ENCODE measurements at places on chromosomes 1 and 21.
A peak's percentile ranks its signal among the peaks of the same experiment; 100 is the strongest.

GRCh38 chr1:27045973-27046558 is 33.4 kb upstream of the TENT5B start:
- peak; percentile 65 for DNase-seq

GRCh38 chr1:227317523-227318015 is 723 bp downstream of the CDC42BPA start:
- peak; percentile 67 for DNase-seq

DNA sequence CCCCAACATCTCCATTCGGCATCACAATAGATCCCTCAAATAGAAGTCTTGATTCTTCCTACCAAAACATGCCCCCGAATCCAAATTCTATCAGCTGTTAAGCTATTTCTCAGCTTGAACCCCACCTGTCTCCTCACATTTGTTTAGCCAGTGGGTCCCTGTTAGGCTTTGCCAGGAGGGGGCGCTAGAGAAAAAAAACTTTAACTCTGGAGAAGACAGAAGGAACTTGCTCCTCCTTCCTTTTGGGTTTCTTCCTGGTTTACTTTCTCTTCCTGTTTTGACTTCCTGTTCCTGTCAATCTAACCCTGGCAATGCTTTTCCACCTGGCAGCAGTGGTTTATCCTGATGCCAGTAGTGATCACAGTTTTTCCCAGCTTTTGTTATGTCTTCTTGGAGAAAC is 95.6 kb upstream of the KCNK1 start:
- no peak for DNase-seq

GRCh38 chr1:43358121-43358745 is 548 bp upstream of the CDC20 start:
- no peak for DNase-seq

GRCh38 chr1:230332061-230332460 is 94.1 kb downstream of the PGBD5 start:
- no peak for DNase-seq

- no peak for DNase-seq
These were observed 2.9 kb upstream of the CD46 start for GRCh38 chr1:207748737-207749528.

- no peak for DNase-seq
These were observed 16.9 kb downstream of the SLC2A1 start for GRCh38 chr1:42941640-42942330.

DNA sequence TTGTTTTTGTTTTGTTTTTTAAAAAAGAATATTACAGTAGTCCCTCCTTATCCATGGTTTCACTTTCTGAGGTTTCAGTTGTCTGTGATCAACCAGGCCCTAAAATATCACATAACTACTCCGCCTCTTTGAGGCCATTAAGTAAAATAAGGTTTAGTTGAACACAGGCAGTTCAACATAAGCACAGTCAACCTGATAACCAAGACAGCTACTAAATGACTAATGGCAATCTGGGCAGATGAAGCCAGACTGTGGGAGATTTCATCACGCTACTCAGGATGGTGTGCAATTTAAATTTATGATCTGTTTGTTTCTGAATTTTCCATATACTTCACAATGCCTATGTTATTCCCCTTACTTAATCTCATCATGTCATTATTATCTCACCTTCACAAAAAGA is 30.1 kb downstream of the LDLRAD1 start:
- DNase-seq: no peak

- DNase-seq: no peak
These were observed 6.9 kb downstream of the S100A11 start for GRCh38 chr1:152029929-152030211.

DNA sequence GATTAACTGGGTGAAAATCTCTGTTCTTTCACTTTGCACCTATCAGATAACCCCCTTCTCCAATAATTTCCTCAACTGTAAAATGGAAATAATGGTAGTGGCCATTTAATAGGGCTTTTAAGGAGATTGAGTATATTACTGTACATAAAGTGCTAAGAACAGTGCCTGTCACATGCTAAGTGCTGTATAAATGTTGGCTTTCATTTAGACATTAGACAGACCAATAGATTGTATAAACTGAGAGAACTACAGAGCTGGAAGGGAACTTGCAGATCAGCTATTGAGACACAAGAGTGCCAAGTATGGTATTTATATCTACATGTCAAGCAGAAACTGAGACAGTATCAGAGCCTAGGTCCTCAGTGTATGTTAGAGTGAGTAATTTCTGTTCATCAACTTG is 934.7 kb downstream of the PLA2G4A start:
- no peak for DNase-seq

GRCh38 chr1:186738926-186739325 is 58.7 kb upstream of the PTGS2 start:
- DNase-seq: no peak
